ENCODE measurements at places on chromosomes 4 and X. TPM values are rescaled to one million over a fixed set of nuclear protein-coding genes. Genes with fewer than 3 reads are reported as not detected.

Gene ENPEP
- not detected for total RNA-seq

Gene CXCL10
- 0.17 TPM for total RNA-seq

Gene CDS1
- total RNA-seq: 0.85 TPM

Gene GDPD2
- not detected for total RNA-seq

Gene ZNF157
- not detected for total RNA-seq

Gene MAGEC1
- 0.03 TPM for total RNA-seq

Gene SCRG1
- not detected for total RNA-seq

Gene PABPC1L2A
- not detected for total RNA-seq

Gene RNF150
- 0.29 TPM for total RNA-seq

Gene CLDN2
- total RNA-seq: 8.7 TPM

All from A549 treated with DMSO at 1 μM for 4 hours (cell line).